ENCODE measurements at places on chromosomes 13 and 19. TPM values are rescaled to one million over a fixed set of nuclear protein-coding genes. Genes with fewer than 3 reads are reported as not detected.

TDRD12 gene
- polyA plus RNA-seq, result 0.22 TPM

GRCh38 chr19:49395581-49396407 is 7.7 kb downstream of the KASH5 start:
- DNase-seq, result no peak

DNA sequence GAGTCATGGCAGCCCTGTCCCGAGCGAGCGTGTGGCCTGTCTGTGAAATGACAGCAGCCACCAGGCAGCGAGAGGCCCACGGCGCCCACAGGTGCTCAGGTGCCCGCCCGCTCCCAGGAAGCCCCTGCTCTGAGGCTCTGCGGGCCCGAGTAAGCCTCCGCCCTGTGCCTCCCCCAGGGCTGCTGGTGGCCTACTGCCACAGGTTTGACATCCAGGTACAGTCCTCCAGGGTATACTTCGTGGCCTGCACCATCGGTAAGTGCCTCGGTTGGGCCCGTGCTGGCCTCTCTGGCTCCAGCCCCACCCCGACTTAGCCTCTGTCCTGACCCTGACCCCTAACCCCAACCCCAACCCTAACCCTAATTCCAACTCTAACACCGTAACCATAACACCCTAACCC is 15.0 kb upstream of the TMPRSS9 start:
- DNase-seq, result no peak

GRCh38 chr19:40141551-40141950 is 49.7 kb upstream of the MAP3K10 start:
- no peak for DNase-seq

- no peak for DNase-seq
Observed at GRCh38 chr19:16436780-16437332, 34.9 kb downstream of the EPS15L1 start.

DNA sequence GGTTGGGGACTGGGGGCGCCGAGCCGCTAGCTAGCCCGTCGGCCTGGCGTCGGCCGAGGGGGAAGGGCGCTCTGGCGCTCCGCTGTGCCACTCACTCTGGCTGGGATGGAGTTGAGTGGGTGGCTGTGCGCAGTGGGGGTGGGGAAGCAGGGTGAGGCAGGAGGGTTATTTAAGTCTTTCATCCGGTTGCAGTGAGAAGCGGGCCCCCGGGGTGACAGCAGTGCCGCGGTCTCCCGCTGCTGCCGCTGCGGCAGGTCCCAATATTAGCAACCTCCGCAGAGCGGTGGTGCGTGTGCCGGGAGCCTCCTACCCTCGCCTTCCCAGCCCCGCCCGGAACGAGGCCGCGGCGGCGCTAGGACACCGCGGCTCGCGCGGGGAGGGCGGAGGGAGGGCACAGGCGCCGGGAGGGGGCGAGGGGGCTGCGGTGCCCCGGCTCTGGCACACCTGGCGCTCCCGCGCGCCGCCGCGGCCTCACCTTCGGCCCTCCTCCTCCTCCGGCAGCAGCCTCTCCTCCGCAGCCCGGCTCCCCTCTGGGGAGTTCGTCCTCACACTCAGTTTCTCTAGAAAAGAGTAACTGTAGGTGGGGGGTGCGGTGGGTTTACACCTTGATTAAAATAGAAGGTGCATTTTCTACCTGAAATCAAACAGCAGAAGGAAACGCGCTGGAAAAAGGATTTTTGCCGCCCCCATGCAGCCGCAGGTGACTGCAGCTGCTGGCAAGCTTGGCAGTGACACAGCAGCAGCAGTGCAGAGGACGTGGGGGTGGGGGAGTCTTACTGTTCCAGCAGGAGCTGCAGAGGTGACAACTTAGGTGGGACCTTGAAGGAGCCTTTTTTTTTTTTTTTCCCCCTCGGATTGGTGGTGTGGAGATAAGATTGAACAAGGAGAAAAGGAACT is 4.5 kb downstream of the FGF9 start:
- peak; percentile 40 for DNase-seq

ZSCAN4 gene
- 0.06 TPM for polyA plus RNA-seq

DNA sequence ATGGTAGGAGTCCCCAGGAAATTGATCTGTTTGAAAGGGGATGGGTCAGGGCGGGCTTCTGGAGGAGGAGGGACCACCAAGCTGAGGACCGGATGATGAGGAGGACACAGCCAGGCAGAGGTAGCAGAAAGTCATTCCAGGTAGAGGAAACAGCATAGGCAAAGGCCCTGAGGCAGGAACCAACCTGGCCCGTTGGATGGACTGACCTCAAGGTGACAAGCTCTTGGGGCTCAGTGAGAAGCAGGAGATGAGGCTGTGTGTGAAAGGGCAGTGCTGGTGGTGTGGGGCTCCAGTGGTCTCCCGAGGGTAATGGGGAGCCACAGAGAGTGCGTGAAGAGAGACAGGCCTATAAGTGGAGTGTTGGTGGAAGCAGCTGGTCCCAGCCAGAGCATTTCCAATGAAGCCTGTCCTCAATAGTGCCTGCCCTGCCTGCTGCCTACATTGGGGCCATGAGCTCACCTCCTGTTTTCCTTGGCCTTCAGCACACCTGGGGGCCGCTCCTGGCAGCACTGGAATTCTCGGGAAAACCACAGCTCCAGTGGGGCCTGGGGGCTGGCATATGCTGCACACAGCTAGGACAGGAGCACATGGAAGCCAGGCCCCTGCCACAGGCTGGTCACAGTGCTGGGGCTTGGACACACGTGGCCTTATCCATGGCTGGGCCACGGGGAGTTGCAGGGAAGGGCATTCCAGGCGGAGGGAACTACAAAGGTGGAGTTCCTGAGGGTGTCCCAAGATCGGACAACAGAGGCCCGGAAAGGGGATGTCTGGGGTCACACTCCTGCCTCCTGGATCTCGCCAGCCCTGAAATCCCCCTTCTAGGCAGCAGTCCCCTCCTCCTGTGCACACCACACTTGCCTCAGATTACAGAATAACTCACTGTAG is 2.3 kb upstream of the COMP start:
- DNase-seq, result no peak

DNA sequence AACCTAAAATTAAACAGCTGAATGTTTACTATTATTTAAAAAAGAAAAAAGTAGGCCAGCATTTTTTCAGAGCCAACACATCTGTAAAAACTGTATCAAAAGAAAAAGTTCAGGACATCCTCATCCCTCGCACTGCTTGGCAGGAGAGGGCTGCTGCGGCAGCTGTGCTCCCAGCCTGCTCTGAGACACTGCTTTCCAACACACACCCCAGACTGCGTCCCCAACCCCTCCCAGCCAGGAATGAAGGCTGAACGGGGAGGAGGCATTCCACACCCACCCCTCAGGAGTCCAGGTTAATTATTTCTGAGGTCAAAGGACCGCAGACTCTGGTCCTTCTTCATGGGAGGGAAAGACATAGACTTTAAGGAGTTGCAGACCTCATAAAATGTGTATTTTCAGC is 43.1 kb downstream of the COL4A1 start:
- peak; percentile 82 for DNase-seq

SERPINE3 gene
- polyA plus RNA-seq, result 0.06 TPM

- no peak for DNase-seq
Observed at GRCh38 chr19:36398571-36398970, 19.6 kb upstream of the ZFP14 start.
